ENCODE measurements at places on chromosomes 6 and 20.

GRCh38 chr6:136968837-136969236 is 46.7 kb downstream of the SLC35D3 start:
- no peak for DNase-seq

DNA sequence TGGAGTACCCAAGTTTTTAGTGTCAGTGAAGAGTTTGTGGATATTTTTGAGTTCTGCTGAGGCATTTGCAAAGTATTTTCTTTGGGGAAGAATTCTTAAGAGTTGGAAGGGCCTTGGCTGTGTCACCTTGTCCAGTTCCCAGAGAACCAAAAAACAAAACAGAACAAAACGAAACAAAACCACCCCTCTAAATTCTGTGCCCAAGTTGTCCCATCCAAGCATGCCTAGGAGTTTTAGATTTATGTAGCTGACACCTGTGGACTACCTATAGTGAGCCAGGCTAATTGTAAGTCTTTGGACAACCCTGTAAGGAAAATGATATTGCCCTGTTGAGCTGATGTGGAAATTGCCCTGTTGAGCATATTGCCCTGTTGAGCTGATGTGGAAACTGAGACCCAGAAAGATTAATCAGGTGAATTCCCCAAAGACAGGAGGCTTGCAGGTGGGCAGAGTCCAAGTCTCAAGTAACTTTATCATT is 1.0 kb upstream of the ECI2 start:
- DNase-seq, result no peak

DNA sequence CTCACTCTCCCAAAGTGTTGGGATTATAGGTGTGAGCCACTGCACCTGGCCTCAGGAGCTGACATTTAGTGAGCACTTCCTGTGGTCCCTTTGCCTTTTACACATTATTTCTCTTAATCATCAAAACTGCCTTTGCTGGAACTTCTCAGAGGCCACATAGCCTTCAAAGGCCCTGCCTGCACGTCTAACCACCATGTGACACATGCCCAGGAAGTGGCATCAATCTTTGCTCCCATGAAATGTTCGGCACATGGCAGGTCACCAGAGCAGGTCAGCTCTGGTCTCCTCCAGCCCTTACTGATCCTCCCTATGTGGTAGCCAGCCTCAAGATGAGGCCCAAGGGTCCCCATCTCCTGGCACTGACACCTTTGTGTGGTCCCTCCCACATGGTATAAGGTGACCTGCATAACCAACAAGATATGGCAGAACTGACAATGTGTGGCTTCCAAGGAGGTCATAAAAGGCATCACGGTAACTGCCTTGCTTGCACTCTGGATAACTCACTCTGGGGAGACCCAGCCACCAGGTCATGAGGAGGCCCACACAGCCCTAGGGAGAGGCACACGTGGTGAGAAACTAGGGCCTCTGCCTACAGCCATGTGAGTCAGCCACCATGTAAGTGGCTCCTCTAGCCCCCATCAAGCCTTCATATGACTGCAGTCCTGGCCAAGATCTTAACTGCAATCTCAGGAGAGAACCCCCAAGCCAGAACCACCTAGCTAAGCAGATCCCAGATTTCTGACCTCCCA is 28.8 kb upstream of the HMGA1 start:
- no peak for DNase-seq

GRCh38 chr20:13094976-13095375 is 86.2 kb downstream of the SPTLC3 start:
- no peak for DNase-seq

DNA sequence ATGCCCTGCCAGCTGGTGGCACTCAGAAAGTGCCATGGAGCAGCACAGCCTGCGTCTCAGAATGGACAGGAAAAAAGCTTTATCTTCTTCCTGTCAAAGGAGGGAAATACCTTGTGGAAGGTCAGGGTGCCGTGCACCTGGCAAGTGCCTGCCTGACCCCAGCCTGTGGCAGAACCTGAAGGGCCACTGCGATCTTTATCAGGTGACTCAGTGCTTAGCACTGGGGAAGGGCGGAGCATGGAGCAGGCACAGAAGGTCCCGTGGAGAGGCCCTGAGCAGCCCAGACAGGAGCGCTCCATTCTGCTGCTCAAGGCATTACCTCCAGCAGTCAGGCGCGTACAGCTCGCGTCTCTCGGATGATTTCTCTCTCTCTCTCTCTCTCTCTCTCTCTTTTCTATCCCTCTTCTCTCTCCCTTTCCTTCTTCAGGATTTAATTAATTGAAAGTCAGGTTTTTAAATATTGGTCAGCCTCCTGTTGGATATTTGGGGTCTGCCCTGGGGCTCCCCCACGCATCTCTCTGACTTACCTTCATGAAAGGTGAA is 31.7 kb downstream of the FOXC1 start:
- DNase-seq, result no peak

- no peak for DNase-seq
Observed at GRCh38 chr20:53321596-53321995, 272.0 kb downstream of the ZNF217 start.

- DNase-seq, result no peak
Observed at GRCh38 chr6:152642578-152643375, 5.6 kb upstream of the SYNE1 start.

DNA sequence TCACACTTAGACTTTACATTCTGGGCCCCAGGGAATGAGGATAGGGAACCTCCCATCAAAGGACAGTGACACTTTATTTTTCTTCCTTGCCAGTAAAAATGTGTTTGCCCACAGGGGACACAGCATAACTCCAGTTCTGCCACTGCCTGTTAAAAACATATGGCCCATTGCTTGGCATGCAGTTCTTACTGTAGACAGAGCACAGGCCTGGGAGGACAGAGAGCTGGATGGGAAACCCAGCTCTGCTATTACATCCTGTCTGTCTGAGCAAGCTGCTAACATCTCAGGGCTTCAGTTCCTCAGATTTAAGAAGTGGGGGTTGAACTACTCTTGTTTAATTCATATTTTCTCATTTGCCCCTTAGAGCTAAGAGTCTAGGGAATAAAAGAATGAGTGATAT is 120.2 kb downstream of the AKAP7 start:
- DNase-seq, result no peak

DNA sequence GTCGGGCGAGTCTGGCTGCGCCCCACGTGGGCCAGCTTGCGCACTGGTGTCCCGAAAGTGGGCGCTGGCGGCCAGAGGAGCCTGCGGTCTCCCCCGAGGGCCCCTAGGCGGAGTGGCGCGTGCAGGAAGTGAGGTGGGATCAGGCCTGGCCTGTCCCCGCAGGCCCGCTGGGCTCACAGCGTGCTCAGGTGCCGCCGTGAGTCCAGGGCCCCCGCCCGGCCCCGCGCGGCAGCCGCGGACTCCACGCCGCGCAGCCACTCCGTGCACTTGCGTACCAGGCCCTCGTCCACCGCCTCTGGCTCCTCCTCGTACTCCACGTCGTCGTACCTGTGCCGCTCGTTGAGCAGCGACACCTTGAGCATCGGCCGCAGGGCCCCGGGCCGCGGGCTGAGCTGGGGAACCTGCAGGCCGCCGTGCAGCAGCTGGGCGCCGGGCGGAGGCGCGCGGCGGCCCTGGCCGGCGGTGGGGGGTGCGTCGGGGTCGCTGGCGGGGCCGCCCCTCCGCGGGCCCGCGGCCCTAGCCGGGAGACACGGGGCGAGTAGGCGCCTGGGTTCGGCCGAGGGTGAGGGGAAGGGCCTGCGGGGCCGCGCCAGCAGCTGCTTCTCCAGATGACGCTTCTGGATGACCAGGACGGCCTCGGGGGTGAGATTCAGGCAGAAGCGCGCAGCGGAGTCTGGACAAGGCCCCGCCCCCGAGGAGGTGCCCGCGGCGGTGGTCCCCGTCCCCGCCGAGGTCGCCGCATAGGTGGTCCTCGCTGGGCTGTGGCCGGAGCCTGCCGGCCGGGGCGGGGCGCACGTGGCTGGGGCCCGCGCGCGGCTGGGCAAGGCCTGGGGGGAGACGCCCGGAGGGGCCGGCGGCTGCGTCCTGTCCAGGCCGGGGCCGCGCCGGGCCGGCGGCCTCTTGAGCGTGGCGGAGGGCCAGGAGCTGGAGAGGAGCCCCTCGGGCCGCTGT is 835 bp downstream of the PRR18 start:
- DNase-seq, result no peak

DNA sequence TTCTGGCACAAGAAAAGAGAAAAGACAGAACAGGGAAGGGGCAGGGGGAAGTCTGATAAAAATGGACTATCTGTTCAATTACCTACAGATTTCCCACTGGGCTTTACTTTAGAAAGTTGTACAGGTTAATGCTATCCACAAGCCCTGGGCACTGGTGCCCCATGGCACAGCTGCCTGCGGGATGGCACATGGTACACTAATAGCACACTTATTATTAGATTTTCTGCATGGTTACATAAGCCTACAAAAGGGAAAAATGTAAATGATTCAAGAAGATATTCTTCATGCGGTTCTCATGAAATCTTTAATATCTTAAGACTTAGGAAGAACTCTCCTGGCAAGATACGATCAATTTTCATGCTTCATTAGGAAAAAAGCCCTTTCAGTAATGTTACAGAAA is 137.5 kb downstream of the GMPR start:
- DNase-seq, result no peak

GRCh38 chr20:63468421-63468820 is 4.0 kb downstream of the KCNQ2 start:
- no peak for DNase-seq

- DNase-seq, result no peak
Observed at GRCh38 chr6:13479206-13479800, 8.1 kb downstream of the GFOD1 start.

- DNase-seq, result no peak
Observed at GRCh38 chr6:106138151-106138550, 52.0 kb downstream of the PRDM1 start.

- DNase-seq, result no peak
Observed at GRCh38 chr6:31378721-31379103, 21.7 kb upstream of the HLA-B start.

- DNase-seq, result no peak
Observed at GRCh38 chr6:158086504-158087223, 81.4 kb downstream of the SERAC1 start.

- no peak for DNase-seq
Observed at GRCh38 chr6:49980898-49981297, 11.5 kb upstream of the DEFB113 start.

GRCh38 chr6:112933947-112934346 is 586.8 kb downstream of the RFPL4B start:
- DNase-seq, result no peak

GRCh38 chr6:169707772-169708171 is 5.8 kb downstream of the C6orf120 start:
- DNase-seq, result no peak

DNA sequence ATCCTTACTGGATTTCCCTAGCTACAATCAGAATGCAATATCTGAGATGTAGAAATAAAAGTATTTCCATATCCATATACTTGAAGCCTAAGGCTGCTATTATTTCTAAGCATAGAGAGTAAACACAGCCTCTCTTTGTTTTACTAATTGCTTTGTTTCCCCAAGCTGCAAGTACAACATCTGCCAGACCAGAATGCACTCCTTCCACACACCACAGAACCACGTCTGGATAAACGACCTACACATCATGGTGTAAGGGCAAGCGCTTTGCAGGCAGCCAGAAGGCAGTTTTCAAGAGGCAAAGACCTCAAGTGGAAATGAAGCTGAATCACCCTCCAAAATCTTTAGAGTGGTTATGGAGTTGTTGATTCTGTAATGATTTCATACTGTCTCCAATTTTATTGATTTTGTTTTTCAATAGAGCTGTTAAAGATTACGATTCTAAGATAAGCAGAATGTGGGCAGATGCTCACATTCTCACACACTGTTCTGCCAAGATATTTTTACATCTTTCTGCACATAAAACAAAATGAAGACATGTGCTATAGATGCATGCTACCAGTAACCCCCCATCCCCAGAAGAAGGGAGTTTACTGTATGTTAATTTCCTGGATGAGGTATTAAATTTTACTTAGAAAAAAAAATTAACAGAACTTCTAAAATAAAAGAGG is 88.8 kb downstream of the THEMIS start:
- DNase-seq, result peak; percentile 27

Data from NCI-H1417 treated with DMSO at 0.1 percent for 48 hours (cell line).